Uterus (tissue), 4 donors: ENCODE measurements at places on chromosomes 12 and 14. TPM values are rescaled to one million over a fixed set of nuclear protein-coding genes. Genes with fewer than 3 reads are reported as not detected.

DNA sequence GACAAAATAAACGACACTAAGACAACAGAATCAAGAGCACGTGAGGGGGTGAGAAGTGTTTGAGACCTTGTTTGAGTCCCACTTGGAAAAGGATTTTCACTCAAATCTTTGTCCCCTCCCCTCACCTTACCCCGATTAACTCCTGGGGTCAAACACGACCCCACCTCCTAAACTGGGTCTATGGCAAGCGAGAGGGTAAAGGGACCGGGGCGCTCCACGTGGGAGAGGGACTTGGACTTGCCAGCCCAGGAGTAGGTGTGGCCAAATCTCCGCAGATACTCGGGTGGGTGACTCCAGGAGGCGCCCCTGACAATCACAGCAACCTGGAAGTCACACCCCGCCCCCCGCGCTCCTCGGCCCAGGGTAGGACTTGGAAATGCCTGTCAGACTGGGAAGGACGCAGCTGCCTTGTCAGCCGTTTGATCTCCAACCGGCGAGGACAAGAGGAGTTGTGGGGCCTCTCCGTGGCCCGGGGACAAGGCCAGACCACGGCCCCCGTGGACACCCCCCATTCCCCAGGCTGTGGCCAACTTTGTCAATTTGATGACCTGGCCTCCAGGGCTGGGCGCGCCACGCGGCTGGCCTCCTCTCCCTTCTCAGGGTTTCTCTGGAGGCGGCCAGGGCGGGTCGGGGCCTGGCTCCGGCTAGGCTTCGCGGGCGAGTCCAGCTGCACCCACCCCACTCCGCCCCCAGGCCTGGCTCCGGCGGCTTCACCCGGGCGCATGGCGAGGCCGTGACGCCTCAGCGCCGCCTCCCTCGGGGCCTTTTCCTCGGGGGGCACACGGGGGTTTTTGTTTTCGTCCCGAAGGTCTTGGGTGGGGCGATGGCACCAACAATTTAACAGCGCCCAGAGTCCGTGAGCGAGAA is 1.1 kb upstream of the BCL11B start:
- DNase-seq: no peak

DNA sequence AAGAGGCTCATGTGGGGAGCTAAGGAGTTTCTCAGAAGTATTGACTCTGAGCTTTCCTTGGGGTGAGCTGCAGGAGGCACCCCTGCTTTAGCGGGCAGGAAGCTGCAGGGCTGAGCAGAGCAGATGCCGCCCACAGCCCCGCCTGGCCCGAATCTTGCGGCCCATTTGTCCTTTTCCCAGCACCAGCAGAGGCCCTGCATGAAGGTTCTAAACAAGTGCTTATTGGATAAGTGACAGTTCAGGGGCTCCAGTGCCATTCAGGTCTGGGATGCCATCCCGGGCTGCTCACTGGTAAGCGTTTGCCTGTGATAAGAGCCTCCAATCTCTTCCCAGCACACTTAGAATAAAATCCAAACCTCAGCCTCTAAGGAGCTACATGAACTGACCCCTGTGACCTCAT is 11.4 kb downstream of the RILPL1 start:
- no peak for DNase-seq

DNA sequence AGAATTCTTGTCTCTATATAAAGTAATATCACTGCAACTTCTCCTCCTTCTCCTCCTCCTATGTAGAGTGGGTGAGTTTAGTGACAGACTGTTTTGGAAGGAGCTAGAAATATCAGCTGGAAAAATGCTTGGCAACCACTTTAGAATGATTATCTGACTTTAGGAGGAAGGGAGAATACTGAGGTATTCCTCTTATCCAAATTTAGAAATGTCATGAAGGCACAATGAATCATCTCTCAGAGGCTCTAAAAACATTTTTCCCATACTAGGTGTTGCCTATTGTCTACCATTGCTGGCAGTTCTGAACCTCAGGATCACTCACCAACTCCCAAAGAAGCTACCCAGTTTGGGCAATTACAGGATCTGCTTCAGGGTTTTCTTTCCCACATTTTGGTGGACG is 306.6 kb upstream of the ATP2B1 start:
- no peak for DNase-seq

DNA sequence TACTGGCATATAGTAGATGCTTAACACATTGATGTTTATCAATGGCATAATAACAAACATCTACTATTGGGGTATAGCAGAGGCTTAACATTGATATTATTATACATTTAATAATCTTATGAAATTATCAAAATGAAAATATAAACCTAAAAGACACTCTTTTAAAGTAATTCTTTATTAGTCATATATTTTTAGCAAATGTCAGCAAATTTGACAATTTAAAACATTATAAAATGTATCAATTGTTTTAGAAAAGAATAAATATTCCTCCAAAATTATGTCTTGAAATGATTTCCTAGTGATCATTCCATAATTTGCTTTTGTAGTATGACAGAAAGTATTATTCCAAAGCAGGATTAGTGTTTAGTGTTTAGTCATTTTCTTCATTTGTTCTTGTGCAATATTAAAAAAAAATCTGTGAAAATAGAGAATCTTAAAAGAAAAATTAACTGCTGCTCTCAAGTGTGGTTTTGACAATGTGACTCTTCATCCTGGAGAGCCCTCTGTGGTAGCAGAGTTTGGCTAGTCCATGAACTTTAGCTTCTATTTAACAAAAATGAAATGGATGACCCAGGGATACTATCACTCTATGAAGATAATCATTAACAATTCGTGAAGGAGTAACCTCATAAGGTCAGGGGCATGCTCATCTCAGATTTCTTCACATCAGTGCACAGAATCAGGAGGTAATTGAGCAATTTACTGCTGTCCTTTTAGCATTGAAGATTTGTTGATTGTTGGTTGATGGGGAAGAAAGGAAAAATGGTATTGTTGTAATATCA is 1018.5 kb downstream of the LRFN5 start:
- DNase-seq: no peak

DNA sequence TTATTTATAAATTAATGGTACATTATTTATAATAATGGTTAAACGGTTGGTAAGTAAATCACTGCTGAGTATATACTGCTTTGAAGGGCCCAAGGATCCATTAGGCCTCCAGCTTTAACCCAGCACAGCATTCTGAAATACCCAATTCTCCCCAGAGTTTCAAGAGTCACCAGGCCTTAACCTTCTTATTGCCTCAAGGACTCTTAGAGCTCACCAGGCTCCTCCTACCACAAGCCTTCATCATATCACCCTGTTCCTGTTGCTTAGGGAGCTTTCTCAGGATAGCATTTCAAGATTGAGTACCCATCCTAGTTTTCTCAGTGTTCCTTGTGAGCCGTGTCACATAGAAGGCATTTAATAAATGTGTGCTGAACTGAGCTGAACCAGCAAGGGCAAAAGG is 242.5 kb downstream of the FBXL14 start:
- no peak for DNase-seq

DNA sequence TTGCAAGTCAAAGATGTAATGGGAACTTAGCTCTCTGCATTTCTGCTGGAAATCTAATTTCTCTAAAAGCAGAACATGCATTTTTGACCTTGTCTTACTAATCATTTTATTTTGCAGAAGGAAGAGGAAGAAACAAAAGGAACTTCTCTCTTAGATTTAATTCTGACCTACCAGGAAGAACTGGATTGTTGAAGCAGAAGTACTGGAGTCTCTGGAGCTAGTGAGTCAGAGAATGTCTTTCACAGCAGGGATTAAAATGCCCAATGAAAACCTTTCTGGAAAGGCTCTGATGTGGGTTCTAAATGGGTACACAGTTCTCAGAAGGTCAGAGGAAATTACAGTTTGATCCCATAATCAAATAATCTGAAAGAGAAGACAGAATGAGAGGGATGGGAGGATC is 70.8 kb upstream of the GNG2 start:
- DNase-seq: no peak

TAS2R42 gene
- not detected for total RNA-seq
